CD4-positive, alpha-beta T cell (primary cell): ENCODE measurements at places on chromosomes 13 and 19.

DNA sequence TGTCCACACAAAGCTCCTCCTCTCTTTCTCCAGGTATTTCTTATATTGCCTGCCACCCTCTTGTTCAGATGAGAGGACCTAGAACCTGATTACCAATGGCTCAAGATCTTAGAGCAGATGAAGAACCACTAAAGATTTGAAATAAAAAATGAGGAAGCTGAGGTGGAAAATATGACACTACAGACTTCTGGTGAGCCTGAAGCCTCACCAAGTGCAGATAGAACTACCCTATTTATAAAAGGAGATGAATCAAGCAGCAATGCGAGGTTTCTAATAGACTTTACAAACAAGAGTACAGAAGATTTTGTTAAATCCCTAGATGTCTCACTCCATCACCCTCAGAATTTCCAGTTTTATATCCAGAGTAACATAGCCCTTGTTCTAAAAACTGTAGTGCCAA, 345.8 kb downstream of the TBC1D4 start:
- no peak for DNase-seq

GRCh38 chr13:75687150-75687763, 51.1 kb downstream of the LMO7 start:
- no peak for DNase-seq

- DNase-seq, result no peak
These were observed 1.9 kb downstream of the GNG14 start for GRCh38 chr19:12689581-12690216.

DNA sequence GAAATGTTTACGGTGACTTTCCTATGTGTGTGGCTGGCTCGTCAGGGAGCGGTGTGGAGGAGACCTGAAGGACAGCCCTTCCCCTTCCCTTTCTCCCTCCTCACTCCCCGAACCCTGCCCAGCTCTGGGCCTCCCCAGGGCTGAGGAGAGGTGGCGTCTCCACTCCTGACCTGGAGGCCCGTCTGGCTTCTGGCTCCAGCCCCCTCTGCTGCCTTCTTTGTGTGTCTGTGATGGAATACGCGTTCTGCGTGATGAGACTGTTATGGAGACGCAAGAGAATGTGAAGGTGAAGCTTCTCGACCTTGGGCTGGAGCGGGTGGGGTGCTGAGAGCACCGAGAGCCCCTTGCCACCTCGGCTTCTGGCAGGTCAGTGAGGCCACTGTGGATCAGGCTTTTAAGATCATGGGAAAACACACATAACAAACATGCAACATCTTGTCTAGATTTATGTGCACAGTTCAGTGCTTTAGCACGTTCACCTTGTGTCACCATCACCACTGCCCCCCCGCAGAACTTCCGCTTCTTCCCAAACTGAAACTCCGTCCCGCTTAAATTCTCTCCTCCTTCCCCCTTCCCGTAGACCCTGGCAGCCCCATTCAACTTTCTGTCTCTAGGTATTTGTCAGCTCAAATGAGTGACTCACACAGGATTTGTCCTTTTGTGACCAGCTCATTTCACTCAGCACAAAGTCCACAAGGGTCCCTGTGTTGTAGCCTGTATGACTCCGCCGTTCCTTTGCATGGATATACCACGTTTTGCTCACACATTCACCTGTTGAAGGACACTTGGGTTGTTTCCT, 24.7 kb downstream of the ATP11A start:
- DNase-seq, result no peak

- DNase-seq, result no peak
These were observed 16.5 kb upstream of the CACTIN start for GRCh38 chr19:3642987-3643673.

DNA sequence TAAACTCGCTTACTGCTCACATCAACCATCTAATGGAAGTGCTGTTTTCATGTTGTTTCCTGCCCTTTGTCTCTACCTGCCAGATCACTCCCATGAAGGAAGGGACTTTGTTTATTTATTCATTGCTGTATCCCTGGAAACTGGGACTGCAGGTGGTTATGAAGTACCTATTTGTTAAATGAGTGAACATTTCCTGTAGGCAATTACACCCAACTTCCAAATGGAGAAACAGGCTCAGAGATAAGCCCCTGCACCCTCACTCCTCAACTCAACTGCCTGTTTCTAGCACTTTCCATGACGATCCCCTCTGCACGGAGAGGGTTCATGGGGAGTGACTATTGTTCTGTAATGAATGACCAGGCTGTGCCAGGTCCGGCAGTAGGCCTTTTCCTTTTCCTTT, 1.9 kb upstream of the SELENOW start:
- no peak for DNase-seq

- no peak for DNase-seq
These were observed 20.7 kb upstream of the NANOS2 start for GRCh38 chr19:45935267-45935666.

DNA sequence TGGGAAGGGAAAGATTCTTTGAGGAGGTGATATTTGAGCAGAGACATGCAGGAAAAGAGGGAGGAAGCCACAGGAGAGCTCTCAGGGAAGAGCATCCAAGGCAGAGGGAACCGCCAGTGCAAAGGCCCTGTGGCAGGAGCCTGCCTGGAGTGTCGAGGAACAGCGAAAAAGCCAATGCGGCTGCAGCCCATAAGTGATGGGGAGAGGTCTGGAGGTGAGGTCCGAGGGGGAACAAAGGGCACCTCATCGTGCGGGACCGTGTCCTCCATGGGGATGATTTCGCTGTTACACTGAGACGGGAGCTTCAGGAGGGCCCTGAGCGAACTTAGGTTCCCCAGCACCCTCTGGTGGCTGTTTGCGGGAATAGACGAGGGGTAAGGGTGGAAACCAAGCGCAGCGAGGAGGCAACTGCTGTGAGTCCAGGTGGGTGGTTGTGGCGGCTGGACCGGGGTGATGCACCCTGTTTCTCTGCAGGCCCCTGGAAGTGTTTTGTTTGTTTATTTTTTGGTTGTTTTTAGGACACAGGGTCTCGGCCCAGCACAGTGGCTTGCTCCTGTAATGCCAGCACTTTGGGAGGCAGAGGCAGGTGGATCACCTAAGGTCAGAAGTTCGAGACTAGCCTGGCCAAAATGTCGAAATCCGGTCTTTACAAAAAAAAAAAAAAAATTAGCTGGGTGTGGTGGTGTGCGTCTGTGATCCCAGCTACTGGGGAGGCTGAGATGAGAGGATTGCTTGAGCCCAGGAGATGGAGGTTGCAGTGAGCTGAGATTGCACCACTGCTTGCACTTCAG, 5.9 kb upstream of the EHD2 start:
- peak; percentile 64 for DNase-seq

- no peak for DNase-seq
These were observed 545.3 kb upstream of the PCDH20 start for GRCh38 chr13:61960981-61961380.

DNA sequence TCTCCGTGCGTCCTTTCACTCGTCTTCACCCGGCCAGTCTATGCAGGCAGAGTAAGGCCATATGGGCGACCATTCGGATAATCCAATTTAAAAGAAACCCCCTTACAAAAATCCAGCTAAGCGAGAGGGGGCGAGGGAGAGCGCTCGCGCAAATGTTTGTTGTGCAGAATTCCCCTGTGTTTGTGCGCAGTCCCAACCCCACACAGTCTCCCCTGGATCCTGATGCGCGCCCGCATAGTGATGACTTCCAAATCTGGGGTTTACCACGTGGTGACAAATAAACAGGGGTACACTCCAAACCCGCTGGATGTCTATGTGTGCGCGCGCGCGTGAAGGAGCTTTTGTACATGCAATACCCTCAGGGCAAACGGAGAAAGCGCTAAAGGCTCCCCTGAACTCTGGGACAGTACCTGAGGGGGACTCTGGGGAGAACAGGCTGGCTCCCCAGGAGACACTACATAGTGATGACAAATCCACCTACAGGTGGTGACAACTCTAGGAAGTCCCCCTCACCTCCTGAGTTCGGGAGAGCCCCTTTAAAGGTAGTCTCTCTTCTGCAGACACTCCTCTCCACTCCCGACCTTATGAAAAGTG, 8.5 kb downstream of the SOX21 start:
- no peak for DNase-seq

GRCh38 chr13:36193151-36193855, 21.1 kb downstream of the SOHLH2 start:
- DNase-seq, result no peak

DNA sequence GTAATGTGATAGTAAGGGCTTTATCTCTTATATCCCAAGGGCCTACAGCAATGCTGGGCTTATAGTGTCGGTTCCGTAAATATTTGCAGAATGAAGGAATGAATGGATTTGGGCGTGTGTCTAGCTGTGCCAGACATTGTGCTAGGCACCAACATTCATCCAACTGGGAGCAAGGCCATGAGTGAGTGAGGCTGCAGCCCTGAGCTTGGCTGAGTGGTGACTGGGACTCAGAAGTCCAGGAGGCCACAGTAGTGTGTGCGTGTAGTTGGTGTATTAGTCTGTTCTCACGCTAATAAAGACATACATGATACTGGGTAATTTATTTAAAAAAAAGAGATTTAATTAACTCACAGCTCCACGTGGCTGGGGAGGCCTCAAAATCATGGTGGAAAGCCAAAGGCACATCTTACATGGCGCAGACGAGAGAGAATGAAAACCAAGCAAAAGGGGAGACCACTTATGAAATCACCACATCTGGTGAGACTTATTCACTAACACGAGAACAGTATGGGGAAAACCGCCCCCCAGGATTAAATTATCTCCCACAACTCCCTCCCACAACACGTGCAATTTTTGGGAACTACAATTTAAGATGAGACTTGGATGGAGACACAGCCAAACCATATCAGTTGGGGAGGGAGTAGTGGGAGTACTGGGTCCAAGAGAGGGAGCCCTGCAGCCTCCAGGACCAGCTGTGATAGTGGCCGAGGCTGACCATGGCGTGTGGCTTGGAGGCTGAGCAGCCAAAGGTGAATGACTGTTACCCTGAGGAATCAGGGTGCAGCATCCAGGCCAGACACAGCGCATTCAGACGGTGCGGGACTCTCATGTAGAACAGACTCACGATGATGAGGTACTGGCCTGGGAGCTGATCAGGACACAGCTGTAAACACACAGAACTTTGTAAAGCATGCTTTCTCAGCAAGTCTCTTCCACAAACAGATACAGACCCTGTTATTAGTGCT, 104.6 kb downstream of the TEX26 start:
- peak; percentile 11 for DNase-seq

- no peak for DNase-seq
These were observed 45.2 kb downstream of the SCEL start for GRCh38 chr13:77580748-77581147.

- no peak for DNase-seq
These were observed 537.4 kb downstream of the MYO16 start for GRCh38 chr13:109166804-109167203.

GRCh38 chr19:54674021-54674617, 11.3 kb downstream of the LILRB4 start:
- no peak for DNase-seq

GRCh38 chr13:110965038-110965754, 50.3 kb upstream of the ANKRD10 start:
- DNase-seq, result peak; percentile 27

DNA sequence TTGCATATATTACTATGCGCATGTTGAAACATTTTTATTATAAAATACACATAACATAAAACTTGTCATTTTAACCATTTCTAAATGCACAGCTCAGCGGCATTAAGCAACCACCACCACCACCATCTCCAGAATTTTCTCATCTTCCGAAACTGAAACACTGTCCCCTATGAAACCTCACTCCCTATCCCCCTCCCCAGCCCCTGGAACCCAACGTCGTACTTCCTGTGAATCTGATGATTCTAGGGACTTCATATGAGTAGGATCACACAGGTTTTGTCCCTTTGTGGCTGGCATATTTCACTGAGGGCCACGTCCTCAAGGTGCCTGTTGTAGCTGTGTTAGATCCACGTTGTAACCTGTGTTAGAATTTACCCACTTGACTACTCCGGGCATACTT, 716 bp upstream of the MAP2K2 start:
- DNase-seq, result no peak

GRCh38 chr13:42873081-42873480, 91.7 kb downstream of the FAM216B start:
- DNase-seq, result no peak

GRCh38 chr19:34171539-34171876, 796 bp upstream of the LSM14A start:
- DNase-seq, result no peak

DNA sequence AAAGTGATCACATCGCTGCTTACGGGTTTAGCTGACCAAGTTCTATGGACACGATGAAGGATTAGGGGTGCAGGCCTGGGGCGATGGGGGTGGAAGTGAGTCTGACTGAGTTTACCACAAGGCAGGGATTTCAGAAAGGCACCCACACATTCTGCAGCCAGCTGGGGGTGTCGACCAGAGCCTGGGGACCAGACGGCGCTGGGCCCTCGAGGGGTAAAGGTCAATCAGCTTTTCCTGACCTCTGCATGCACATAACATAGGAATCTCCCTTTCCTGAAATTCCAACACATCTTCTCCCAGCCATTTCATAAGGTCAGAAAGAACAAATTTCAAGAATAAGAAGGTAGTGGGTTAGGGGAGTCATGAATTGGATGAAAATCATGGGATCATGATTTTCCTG, 92.0 kb downstream of the ZNF536 start:
- no peak for DNase-seq

DNA sequence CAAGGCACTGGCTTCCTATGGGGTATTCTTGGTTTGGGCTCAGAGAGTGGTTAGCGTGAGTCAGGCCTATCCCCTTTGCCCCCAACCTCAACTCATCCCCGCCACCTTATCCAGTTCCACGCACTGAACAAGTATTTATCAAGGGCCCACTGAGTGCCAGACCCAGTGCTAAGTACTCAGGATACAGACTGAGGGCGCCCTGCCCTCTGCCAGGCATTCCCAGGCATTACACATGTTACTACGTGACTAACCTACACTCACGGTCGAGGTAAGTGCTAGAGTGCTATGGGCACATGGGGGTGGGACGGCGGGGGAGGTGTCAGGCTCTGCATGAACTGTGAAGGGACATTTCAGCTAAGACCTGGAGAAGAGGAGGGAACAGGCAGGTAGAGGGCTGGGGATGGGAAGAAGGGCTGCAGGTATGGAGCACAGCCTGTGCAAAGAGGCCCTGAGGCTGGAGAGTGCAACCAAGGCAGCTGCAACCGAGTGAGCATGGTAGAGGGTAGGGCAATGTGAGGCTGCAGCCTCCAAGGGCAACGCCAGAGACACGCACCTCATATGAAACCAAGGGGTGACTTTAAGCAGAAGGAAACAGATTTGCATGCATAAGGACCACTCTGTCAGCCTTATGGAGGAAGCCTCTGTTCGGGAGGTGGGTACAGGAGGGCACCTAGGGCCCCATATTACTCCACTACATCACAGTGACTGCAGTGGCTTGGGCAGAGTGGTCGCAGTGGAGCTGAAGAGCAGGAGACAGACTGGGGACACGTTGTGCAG, 22.5 kb downstream of the DHRS12 start:
- no peak for DNase-seq

GRCh38 chr13:31043957-31044356, 111.5 kb downstream of the TEX26 start:
- DNase-seq, result no peak
